ENCODE measurements at places on chromosomes 4 and X.

DNA sequence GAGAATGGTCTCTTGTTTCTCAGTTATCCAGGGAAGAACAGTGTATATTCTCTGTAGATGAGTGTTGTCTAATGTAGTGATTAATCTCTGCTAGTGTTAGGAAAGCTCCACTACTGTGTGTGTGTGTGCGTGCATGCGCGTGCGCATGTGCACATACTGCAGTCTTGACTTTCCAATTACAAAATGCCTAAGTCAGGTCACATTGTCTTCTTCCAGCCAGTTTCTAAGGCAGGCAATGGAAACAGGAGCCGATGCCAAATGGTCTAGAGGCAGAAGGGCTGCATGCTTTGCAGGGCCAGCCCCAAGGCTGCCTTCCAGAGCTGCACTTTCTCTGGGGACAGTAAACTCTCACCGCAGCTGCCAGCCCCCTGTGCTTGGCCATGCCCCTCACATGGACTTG, 30.5 kb upstream of the NAP1L5 start:
- DNase-seq: no peak

GRCh38 chr4:75180217-75180616, 247.3 kb downstream of the PARM1 start:
- DNase-seq: no peak

DNA sequence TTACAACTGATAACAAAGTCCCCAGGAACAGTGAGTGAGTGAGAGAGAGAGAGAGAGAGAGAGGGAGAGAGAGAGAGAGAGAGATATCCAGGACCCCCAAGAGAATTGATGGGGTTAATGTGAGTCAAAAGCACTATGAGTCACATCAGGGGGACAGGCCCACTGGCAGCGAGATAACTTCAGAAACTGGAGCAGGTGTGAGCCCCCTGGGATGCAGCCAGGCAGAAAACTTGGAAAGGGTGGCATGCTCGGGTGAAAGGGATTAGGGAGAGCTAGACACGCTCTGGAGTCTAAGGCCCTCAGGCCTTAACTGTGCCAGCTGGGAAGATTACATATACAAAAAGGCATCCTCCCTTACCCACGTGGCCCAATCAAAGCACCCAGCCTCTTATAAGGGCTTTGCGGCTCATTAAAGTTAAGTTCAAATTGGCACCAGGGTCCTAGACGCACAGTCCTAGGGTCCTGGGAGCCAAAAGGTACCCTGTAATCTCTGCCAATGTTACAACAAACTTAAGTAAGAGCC, 841 bp downstream of the ACOT9 start:
- DNase-seq: no peak

DNA sequence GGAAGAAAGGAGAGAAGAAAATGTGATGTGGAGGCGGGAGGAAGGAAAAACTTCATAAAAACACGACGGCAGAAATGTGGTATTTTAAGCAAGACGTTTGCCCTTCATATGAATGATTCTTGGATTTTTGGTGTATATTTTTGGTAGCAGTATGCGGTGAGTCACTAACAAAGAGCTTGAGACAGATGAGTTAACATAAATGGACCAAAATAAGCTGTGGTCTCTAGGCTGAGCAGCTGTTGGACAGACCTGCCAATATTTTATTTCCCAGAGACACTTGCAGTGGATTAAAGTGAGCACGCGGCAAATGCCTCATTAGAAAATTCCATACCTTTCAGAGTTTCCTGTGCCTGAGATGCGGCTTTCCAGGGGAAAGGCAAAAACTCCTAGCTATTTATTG, 43.1 kb upstream of the RPS6KA3 start:
- no peak for DNase-seq

DNA sequence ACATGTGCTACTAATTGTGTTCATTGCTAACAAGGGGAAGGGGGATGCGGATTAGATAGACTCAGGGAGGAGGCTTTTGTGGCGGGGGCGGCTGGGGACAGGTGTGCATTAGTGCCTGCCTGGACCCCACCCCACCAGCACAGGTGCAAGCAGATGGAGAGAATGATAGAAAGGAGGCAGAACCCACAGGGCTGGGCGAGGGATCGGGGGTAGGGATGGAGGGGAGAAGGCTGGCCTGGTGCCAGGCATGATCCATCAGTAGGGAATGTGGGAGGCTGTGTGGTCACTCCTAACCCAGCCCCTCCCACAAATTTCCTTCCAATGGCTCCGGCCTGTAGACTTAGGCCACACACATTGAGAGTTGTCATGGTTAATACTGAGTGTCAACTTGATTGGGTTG, 30.5 kb upstream of the CRMP1 start:
- no peak for DNase-seq
